ENCODE measurements at places on chromosomes 1 and 21.

GRCh38 chr1:42788021-42788420 is 3.2 kb downstream of the TMEM269 start:
- DNase-seq = no peak

DNA sequence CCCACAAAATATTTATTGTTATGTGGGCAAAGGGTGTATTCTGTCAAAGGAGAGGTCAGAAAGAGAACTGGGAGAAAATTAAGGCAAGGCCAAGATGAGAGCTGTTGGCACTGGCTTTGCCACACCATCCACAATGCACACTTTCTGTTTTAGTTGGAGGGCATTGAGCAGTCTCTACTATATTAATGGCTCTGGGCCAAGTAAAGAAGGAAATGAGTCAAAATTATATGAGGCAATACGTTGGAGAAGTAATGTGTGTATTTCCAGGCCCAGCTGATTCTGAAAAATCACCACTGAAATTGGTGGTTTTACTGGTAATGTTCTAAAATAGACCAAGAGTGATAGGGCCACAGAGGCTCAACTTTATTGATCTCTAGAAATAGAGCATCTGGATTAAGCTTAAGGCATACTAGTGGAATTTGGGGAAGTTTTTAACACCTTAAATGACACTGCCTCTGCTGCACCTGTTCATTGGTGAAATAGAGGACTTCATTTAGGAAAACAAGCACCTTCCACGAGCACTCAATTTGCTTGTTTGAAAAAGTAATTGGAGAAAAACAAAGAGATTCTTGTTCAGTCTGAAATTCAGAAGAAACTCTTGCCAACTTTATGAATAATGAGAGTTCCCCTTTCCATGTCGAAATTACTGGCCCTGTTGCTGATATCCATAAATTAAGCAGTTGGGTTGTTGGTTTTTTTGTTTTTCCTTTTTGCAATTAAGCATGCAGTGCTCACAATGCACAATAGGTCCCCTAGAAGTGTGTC is 424.9 kb downstream of the ADGRL2 start:
- DNase-seq = no peak

- DNase-seq = no peak
Observed at GRCh38 chr1:2306151-2306978, 78.2 kb downstream of the SKI start.

DNA sequence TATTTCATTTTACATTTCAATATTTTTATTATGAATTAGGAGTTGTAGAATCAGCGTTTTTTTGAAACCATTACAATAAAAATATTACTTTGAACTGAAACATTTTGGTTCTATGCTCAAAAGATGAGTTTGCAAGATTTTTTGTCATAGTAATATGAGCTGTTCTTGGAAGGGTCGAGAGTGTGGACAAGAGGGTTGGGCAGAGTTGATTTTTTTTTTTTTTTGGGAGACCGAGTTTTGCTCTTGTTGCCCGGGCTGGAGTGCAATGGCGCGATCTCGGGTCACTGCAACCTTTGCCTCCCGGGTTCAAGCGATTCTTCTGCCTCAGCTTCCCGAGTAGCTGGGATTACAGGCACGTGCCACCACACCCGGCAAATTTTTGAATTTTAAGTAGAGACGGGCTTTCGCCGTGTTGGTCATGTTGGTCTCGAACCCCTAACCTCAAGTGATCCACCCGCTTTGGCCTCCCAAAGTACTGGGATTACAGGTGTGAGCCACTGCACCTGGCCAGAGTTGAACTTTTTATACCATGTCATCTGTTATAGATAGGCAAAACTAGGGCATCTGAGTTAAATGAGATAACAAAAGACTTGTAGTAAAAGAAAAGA is 3.3 kb downstream of the CACYBP start:
- no peak for DNase-seq

DNA sequence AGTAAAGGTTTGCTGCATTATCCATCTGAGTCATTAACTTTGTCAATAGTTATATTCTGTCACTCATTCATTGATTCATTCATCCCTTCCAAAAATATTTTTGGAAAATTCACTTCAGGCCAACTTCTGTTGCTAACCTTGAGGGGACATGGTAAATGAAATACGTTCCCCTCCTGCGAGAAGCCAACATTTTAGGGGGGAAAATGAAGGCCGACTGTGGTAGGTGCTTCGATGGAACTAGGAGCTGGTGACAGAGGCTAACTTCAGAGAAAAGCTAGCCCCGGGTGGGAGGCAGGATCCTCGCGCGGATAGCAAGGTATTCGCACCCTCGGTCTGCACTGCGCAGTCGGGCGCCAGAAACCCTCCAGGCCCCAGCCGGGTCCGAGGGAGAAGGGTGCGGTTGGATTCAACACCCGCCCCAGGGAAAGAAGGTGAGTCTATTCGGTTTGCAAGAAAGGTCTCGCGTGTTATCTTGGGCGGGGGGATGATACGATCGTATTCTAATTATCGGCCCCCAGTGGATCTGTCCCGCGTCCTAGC is 646 bp upstream of the RRP15 start:
- DNase-seq = peak; percentile 45

GRCh38 chr1:93061895-93062792 is 16.9 kb upstream of the MTF2 start:
- no peak for DNase-seq

DNA sequence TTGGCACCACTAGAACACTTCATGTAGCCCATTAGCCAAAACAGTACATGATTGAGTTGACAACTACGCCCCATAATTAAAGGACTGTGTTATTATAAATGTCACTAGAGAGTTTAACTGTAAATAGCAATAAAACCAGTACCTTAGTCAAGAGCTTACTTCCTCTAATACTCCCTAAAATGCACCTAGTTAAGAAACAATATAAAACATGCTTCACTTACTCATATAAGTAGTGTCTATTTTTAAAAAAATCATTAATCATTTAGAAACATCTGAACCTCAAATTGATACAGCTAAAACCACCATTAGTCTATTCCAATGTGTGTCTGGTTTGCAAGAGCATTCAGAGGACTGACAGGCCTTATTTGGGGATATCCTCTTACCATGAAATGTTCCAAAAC is 25.3 kb downstream of the PTP4A2 start:
- no peak for DNase-seq

- no peak for DNase-seq
Observed at GRCh38 chr1:95948023-95948422, 714.0 kb downstream of the RWDD3 start.

DNA sequence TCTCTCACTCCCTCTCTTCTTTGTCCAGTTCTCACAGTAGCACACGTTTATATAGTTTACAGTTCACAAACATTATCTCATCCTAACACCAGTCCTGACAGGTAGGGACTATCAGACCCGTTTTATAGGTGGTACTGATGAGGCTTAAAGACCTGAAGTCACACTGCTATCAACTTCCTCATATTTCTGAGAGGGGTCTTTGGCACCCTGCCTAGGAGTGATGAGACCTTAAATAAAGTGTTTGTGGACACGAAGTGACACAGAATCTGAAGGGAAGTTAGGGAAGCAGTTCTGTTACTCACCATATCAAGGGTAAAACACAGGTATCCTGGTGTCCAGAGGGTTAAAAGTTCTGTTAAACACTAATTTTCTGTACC is 590 bp upstream of the TACSTD2 start:
- no peak for DNase-seq

DNA sequence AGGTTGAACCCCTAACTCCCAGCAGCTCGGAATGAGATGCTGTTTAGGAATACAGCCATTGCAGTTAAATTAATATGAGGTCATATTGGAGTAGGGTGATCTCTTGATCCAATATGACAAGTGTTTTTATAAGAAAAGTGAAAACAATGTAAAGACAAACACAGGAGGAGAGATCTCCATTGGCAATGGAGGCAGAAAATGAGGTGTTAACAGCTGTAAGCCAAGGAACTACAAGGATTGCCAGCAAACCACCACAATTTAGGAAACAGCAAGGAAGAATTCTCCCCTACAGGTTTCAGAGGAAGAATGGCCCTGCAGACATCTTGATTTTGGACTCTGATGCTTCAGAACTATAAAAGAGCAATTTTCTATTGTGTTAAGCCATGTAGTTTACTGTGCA is 774.3 kb downstream of the MRPL39 start:
- DNase-seq = no peak

- DNase-seq = no peak
Observed at GRCh38 chr1:201319631-201320030, 36.3 kb downstream of the PKP1 start.

DNA sequence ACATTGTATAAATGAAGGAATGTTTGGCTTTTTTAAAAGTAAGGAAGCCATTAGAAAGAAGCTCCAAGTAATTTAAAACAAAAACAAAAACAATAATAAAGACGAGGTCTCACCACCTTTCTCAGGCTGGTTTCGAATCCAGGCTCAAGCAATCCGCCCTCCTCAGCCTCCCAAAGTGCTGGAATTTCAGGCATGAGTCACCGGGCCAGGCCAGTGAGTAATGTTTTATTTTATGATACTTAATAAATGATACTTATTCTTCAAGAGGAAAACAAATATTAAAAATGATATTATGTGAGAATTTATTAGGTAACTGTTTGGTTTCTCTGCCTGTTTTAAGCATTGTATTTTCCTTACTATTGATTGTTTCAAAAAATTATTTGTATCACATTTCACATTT is 201.4 kb upstream of the BRINP3 start:
- no peak for DNase-seq

DNA sequence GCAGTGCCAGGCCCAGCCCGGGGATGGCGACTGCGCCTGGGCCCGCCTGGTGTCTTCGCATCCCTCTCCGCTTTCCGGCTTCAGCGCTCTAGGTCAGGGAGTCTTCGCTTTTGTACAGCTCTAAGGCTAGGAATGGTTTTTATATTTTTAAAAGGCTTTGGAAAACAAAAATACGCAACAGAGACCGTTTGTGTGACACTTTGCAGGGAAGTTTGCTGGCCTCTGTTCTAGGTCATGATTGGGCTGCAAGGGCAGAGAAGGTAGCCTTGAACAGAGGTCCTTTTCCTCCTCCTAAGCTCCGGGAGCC is 719 bp downstream of the SOD1 start:
- no peak for DNase-seq

All from anterior cingulate cortex (tissue), 58 donors.